GM04504 (cell line): ENCODE measurements at places on chromosomes 1 and 21.

DNA sequence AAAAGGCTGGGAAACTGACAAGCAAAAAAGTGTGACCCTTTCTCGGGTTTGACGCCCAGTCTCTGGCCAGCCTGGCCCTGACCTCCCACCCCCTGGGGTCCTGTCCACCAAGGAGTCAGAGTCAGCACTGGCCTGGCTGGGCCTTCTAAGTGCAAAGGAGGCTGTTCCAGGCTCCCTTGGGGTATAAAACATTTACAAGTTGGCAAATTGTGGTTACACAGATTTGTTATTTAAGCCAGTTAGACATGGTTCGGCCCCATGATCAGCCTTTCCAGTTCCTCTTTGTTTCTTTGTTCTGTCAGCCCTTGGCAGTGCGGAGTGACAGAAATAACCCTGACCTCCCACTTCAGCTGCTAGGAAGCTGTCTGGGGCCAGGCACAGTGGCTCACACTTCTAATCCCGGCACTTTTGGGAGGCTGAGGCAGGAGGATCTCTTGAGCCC is 161.6 kb upstream of the RAB4A start:
- DNase-seq, result no peak

DNA sequence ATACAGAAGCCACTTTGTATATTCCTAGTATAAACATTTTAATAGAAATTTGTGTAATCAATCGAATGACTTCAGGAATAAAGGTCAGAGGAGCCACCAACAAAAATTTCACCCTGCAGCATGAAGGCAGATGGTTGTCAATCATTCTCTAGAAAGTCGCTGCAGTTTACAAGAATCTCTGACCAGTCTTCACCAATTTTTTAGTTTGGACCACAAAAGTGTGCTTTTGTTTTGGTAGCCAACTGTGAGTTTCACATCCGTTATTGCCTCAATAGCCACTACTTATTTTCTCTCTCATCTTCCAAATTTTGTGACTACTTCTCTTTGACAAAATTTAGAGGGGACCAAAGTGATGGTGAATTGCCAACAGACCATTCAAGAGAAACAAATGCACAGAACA is 1155.6 kb downstream of the AMY1C start:
- no peak for DNase-seq

GRCh38 chr1:93283496-93283895 is 62.2 kb upstream of the DR1 start:
- no peak for DNase-seq

- DNase-seq, result no peak
These were observed 1.2 kb downstream of the MCOLN2 start for GRCh38 chr1:84995484-84996334.
